Right kidney (tissue), 9 donors: ENCODE measurements at places on chromosomes 5 and 9.

- peak; percentile 58 for DNase-seq
Observed at GRCh38 chr9:137315581-137316011, 13.5 kb upstream of the NRARP start.

DNA sequence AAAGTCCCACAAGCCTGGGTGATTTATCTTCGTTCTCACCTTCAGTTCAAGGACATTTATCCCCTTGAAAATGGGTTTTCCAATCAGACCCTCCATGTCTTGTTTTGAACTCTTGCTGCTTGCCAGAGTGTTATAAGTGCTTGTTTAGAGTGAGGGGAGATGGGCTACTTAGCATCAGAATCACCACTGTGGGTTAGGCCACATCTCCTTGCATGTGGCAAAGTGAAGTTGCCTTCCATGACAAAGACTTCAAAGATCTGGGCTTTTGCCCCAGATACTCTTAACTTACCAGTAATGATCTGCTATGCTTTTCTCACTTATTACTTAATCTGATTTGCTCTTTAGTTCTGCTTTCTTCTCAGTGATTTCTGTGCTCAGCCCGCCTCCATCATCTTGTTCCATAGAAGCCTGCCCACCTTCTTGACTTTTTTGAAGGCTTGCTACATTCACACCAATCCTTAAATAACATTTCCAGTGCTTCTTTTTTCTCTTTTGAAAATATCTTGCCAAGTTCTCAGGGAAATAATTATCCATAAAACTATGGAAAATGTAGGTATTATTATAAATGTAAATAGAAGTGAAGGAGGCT lies 39.0 kb downstream of the GPR21 start:
- no peak for DNase-seq

- peak; percentile 8 for DNase-seq
Observed at GRCh38 chr5:58498340-58498942, 7.2 kb downstream of the GAPT start.

DNA sequence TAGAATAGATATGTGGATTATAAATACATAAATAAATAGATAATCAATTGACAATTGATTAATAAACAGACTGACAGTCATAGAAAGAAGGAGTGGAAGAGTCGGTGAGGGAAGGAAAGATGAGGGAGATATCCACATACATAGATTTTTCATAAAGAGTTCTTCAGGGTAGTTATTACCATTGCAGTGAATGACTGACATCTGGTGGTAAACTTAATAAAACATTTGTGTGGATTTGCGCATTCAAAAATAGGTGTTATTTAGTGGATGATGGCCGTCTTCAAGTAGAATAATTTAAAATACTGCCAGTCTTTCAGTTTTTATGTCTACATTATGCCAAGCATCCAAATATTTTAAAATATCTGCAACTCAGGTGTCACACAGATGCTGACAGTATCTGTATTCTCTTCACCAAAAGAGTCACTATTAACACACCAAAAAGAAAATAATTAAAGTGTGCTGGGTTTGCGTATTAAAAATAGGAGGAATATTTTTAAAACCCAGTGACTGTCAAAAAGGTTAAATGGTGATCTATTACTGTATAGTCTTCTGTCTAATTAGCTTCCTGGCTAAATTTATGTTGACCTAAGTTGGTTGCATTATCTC lies 78.8 kb downstream of the GIN1 start:
- DNase-seq, result no peak

- DNase-seq, result no peak
Observed at GRCh38 chr5:148826739-148827070, 294 bp downstream of the ADRB2 start.

DNA sequence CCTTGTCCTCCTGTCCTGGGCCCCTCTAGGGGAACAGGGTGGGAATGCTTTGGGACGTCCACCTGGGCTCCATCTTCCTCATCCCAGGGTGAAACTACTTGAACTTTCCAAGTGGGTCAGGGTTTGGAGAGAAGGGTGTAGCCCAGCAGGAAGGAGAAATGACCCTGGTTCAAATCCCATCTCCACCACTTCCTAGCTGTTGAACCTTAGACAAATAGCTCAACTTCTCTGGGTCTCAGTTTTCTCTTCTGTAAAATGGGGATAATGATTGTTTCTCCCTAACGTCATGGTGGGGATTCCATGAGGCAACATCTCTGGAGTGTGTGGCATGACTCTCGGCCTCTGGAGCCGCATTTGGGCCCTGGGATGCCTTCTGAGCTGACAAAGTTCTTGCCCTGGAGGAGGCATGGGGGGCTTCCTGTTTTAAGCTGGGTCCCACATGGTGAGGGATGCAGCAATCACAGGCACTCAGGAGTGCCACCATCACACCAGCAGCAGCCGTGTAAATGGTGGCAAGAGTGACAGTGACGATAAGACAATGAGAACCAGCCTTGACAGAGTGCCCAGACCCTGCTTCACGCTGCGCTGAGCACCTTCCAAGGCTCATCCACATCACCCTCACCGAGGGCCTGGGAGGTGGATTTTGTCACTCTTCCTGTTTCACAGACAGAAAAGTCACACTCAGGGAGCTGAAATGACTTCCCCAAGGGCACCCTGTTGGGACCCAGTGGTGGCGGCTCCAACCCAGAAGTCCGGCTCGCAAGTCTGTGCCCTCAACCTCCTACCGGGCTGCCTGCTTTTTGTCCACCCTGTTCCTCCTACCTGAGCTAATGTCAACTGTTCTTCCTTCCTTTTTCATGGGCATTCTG lies 69.5 kb upstream of the IER5L start:
- DNase-seq, result no peak
